ENCODE measurements at places on chromosomes 3 and 15. TPM values are rescaled to one million over a fixed set of nuclear protein-coding genes. Genes with fewer than 3 reads are reported as not detected.

DUOX2 gene
- under 0.01 TPM for total RNA-seq

MNS1 gene
- total RNA-seq, result 0.64 TPM

PDZRN3 gene
- total RNA-seq, result 14.1 TPM

IFT57 gene
- total RNA-seq, result 32.9 TPM

TM4SF18 gene
- total RNA-seq, result 0.05 TPM

HTR3E gene
- total RNA-seq, result 0.13 TPM

GHSR gene
- total RNA-seq, result not detected

GP5 gene
- 0.46 TPM for total RNA-seq

WDR93 gene
- total RNA-seq, result 0.49 TPM

RPL14 gene
- 1,154 TPM for total RNA-seq

NME9 gene
- total RNA-seq, result 4.7 TPM

LTF gene
- total RNA-seq, result not detected

FHIT gene
- total RNA-seq, result 22.2 TPM

FOXB1 gene
- 5.3 TPM for total RNA-seq

LRRC57 gene
- 9.0 TPM for total RNA-seq

EFCAB12 gene
- 0.67 TPM for total RNA-seq

TRIM71 gene
- 10.1 TPM for total RNA-seq

MUSTN1 gene
- total RNA-seq, result 6.8 TPM

LIPC gene
- not detected for total RNA-seq

MUC4 gene
- 2.4 TPM for total RNA-seq

CDC25A gene
- 13.9 TPM for total RNA-seq

LINS1 gene
- 13.1 TPM for total RNA-seq

SCN5A gene
- 1.9 TPM for total RNA-seq

AHSG gene
- not detected for total RNA-seq

SLC9C1 gene
- not detected for total RNA-seq

BFSP2 gene
- total RNA-seq, result 0.88 TPM

NDUFB5 gene
- 109 TPM for total RNA-seq

RPP14 gene
- total RNA-seq, result 16.4 TPM

POLR2M gene
- 34.5 TPM for total RNA-seq

LARP6 gene
- 37.3 TPM for total RNA-seq

OR5K2 gene
- total RNA-seq, result not detected

CNTN4 gene
- 19.5 TPM for total RNA-seq

CSTA gene
- total RNA-seq, result 0.36 TPM

TARS3 gene
- total RNA-seq, result 32.8 TPM

SPESP1 gene
- 0.11 TPM for total RNA-seq

ITIH3 gene
- total RNA-seq, result 3.2 TPM

CCR8 gene
- not detected for total RNA-seq

CKMT1A gene
- 0.54 TPM for total RNA-seq

LRRC28 gene
- total RNA-seq, result 15.1 TPM

ITGA11 gene
- 1.1 TPM for total RNA-seq

MST1R gene
- 0.68 TPM for total RNA-seq

POTEB2 gene
- not detected for total RNA-seq

CCDC9B gene
- 6.6 TPM for total RNA-seq

SERPINI2 gene
- 11.4 TPM for total RNA-seq

TNIK gene
- 25.2 TPM for total RNA-seq

NEIL1 gene
- 3.9 TPM for total RNA-seq

PLIN1 gene
- total RNA-seq, result 0.31 TPM

ACVR2B gene
- 1.1 TPM for total RNA-seq

FETUB gene
- 0.19 TPM for total RNA-seq

P2RY13 gene
- total RNA-seq, result 0.84 TPM

TIGIT gene
- total RNA-seq, result 1.6 TPM

KLHL6 gene
- 2.6 TPM for total RNA-seq

PPP2R3A gene
- 19.0 TPM for total RNA-seq

MYO5A gene
- 38.0 TPM for total RNA-seq

HTD2 gene
- 10.3 TPM for total RNA-seq

ZBBX gene
- 7.4 TPM for total RNA-seq

ZIC1 gene
- total RNA-seq, result 11.5 TPM

TRPM7 gene
- 40.2 TPM for total RNA-seq

Data from motor neuron (in vitro differentiated cells).